ENCODE measurements at places on chromosomes 13 and 19.

GRCh38 chr13:51495316-51495715, 42.5 kb upstream of the INTS6 start:
- DNase-seq: no peak

DNA sequence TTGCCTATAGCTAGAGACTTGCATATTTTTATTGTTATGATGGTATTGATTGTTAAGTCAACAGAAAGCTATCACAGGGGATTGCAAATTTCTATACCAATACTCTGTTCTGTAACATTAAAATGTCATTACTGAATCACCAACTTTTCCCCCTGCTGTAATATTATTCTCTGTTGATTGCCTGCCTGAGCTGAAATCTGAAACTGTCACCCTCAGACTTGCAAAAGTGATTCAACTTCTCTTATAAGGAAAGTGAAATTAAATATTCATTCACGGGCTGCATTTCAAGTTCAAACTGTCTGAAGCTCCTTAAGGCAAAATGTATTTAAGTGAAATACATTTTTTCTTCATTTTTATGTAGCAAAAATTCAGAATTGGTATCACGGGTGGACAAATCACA, 723.2 kb downstream of the PCDH9 start:
- DNase-seq: no peak

GRCh38 chr13:30313311-30313710, 6.0 kb upstream of the KATNAL1 start:
- DNase-seq: no peak

GRCh38 chr13:114315074-114315785, 927 bp downstream of the CHAMP1 start:
- DNase-seq: peak; percentile 37

DNA sequence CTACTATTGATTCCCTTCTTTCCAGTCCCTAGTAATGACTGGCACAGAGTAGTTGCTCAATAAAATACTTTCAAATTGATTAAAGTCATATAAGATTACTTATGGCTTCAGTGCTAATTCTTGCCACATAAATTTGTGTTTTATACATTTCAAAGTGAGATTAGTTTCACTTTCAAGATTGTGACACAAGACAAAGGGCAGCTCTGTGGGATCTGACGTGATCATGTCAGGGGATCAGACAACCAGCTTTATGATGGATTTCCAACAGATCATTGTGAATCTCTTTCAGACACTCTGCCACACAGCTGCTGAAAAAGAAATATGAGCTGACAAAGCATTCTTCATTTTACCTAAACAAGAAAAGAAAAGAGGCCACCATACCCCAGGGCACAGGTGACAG, 73.4 kb upstream of the POMP start:
- DNase-seq: no peak

All from Kasumi-1 (cell line).